ENCODE measurements at places on chromosomes 2 and 18.

DNA sequence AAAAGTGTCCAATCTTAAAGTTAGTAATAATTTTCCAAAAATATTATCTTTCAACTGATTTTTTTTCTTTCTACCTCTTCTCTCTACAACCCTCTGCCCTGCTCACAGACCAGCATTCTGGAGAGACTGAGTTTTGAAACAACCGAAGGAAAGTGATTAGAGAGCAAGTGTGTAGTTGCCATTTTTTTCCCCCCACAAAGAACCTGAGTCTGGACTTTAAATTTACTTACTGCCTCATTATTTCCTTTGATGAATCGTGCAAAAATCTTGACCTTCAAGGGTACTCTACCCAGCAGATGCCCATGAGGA lies 63.4 kb upstream of the NEUROD1 start:
- DNase-seq = no peak

GRCh38 chr2:74102516-74102915 lies 45.2 kb downstream of the BOLA3 start:
- no peak for DNase-seq

DNA sequence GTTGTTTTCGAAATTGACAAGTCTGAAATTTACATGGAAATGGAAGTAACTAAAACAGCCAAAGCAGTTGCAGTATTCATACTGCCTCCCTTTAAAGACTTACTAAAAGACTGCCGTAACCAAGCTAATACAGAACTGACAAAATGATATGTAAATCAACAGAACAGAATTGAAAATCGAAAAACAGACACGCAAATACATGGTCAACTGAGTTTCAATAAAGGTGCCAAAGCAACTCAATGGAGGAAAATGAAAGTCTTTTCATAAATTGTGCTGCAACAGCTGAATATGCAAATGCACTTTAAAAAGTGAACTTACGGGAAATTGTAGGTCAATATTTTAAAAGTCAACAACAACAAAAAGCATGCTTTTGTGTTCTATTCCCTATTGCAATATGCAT lies 34.2 kb downstream of the TMEM131 start:
- no peak for DNase-seq

GRCh38 chr2:105674859-105675541 lies 69.7 kb upstream of the NCK2 start:
- DNase-seq = no peak

- DNase-seq = no peak
Measured at GRCh38 chr2:214019973-214020345, 390.9 kb upstream of the VWC2L start.

- no peak for DNase-seq
Measured at GRCh38 chr2:201978986-201979385, 54.7 kb upstream of the FZD7 start.

- no peak for DNase-seq
Measured at GRCh38 chr2:97816411-97816810, 103.0 kb downstream of the ZAP70 start.

DNA sequence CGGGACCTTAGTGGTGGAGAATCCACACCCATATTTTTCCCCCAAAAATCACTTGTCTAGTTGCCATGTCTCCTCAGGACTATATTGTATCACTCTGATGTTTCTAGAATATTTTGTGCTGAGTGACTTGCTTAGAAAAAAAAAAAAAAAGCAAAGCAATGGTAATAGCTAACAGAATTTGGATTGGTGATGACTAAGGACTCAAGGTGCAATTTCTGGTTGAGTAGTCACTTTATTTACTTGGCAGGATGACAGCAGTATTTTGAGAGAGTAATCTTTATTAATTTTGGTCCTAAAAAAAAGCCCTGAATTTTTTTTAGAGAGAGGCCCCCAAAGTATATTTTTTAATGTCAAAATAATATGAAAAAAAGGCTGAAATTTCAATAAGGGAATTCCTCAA lies 32.8 kb upstream of the MYO3B start:
- no peak for DNase-seq

GRCh38 chr2:37868866-37869265 lies 56.2 kb upstream of the RMDN2 start:
- DNase-seq = no peak

GRCh38 chr2:196971574-196972279 lies 45.2 kb upstream of the PGAP1 start:
- DNase-seq = no peak

- no peak for DNase-seq
Measured at GRCh38 chr18:36901277-36901701, 72.4 kb downstream of the KIAA1328 start.

- DNase-seq = no peak
Measured at GRCh38 chr2:72271276-72271614, 123.6 kb upstream of the CYP26B1 start.

- DNase-seq = no peak
Measured at GRCh38 chr2:43325107-43325811, 98.9 kb upstream of the ZFP36L2 start.

GRCh38 chr2:25619185-25619584 lies 54.2 kb downstream of the DTNB start:
- no peak for DNase-seq

- DNase-seq = no peak
Measured at GRCh38 chr2:235447210-235447609, 46.6 kb upstream of the AGAP1 start.

DNA sequence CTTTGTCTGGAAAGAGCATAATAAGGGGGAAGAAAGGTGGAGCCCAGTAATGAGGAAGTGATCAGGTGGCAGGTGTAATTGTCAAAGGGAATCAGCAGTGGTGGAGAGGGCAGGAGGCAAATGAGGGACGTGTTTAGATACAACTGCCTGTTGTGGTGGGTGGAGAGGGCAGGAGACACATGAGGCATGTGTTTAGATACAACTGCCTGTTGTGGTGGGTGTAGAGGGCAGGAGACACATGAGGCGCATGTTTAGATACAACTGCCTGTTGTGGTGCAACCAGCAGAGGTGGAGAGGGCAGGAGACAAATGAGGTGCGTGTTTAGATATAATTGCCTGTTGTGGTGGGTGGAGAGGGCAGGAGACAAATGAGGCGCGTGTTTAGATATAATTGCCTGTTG lies 173.1 kb downstream of the ANKRD30B start:
- no peak for DNase-seq

DNA sequence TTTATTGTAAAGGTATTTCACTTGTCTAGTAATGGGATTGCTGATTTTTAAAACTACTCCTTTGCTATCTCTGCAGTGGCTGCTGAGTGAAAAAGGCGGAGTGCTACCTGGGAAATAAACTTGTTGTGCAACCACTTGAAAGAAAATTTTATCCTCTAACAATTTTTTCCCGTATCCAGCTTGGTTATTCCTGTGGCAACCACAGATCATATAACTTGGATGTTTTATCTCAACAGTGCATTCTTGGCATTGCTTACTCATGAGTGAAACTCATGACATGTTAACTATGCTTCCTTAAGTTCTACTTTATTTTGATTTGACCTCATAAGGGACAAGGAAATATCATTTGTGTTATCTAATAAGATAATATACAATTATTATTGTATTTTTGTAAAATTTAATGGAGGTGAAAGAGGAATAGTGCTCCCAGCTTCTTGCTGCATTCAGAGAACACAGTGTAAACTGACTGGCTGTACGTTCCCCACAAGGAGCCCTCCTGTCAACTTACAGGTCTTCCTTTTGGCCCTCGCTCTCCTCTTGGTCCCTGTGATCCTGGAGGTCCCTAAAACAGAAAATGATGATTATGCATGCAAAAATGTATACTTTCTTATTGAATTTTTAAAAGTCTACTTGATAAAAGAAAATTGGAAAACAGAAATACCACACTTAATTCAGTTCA lies 82.7 kb downstream of the COL5A2 start:
- no peak for DNase-seq

DNA sequence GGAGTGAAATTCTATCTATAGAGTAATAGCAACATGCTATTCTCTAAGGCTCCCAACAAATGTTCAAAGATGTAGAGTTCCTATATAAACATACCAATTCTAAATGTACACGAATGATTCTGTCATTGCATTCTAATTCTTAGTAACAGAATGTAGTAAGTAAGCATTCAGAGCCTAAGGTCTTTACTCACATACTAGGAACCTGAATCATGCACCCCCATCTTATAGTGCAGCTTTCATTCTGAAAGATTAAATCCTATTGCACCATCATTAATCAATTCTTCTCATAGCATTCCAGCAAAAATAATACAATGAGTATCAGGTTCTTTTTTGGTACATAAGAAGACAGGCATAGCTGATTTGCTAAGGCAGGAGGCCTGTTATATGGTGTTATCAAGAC lies 230.0 kb downstream of the NCKAP5 start:
- no peak for DNase-seq

- no peak for DNase-seq
Measured at GRCh38 chr2:150570712-150571111, 83.2 kb upstream of the RND3 start.

- DNase-seq = no peak
Measured at GRCh38 chr2:231530099-231531011, at the start of gene NMUR1. NMUR1 (minus strand) TSS chr2:231530445; CDS start chr2:231530361, 84 bp downstream.

GRCh38 chr2:86703704-86704361 lies 16.3 kb upstream of the RMND5A start:
- DNase-seq = no peak

DNA sequence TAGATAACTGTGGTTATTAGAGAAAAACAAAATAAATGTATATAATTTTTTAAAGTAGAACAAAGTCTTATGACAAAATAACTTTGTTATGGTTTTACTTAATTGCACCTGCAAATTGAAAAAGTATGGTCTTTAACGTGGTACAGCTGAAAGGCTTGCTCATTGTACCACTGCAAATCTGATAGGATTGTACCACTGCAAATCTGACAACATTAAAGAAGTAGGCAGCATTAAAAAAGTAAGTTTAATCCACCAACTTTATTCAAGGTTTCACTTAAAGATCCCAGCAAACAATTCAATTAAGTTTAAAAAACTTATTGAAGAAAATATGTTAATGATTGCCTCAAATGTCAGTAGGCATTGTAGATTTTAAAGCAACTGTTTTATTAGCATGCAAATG lies 4.7 kb downstream of the SP5 start:
- no peak for DNase-seq

Measured in Jurkat, Clone E6-1 (cell line).